ENCODE measurements at places on chromosomes 6 and 20. TPM values are rescaled to one million over a fixed set of nuclear protein-coding genes. Genes with fewer than 3 reads are reported as not detected.

DNA sequence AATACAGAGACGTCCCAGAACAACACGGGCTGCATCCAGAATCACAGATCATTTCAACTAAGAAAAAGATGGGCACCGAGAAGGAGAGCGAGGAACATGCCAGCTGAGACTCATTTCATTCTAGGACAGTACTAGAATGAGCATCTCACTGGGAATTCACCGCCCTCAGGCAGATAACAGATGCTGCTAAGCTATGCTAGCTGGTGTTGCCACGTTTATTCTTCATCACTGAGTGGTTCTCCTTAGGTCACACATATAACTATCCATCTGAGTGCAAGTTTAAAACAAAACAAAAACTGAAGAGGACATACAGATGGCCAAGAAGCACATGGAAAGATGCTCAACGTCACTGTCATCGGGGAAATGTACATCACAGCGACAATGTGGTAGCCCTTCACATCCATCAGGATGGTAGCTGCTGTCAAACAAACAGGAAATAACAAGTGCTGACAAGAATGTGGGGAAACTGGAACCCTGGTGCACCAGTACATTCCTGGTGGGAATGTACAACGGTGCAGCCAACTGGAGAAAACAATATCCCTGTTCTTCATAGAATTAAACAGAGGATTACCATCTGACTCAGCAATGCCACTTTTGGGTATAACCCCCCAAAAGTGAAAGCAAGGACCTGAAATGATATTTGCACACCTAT, 97.6 kb downstream of the SLC22A23 start:
- no peak for DNase-seq

SRMS gene
- total RNA-seq: not detected

- no peak for DNase-seq
Observed at GRCh38 chr6:4084444-4085331, 5.8 kb upstream of the FAM217A start.

DNA sequence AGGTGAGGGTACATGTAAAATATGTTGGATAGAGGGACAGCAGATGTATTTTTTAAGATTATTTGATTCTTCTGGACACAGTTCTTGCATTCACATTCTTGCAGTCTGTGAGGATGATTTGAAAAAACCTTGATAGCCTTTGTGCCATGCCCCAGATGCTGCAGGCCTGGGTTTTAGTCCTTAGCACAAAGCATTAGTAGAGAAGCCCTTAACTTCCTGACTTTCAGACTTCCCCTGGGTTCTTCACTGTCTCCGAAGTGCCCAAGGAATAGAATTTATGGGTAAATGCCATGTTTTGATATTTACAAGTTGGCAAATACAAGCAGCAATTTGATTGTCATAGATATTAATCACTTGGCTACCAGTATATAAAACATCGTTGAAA, 67.6 kb upstream of the SUPT3H start:
- DNase-seq: no peak

- no peak for DNase-seq
Observed at GRCh38 chr6:84019842-84020211, 13.7 kb upstream of the MRAP2 start.

NMBR gene
- not detected for total RNA-seq

KCNG1 gene
- 65.0 TPM for total RNA-seq
